ENCODE measurements at places on chromosomes 12 and 14.
A peak's percentile ranks its signal among the peaks of the same experiment; 100 is the strongest.

DNA sequence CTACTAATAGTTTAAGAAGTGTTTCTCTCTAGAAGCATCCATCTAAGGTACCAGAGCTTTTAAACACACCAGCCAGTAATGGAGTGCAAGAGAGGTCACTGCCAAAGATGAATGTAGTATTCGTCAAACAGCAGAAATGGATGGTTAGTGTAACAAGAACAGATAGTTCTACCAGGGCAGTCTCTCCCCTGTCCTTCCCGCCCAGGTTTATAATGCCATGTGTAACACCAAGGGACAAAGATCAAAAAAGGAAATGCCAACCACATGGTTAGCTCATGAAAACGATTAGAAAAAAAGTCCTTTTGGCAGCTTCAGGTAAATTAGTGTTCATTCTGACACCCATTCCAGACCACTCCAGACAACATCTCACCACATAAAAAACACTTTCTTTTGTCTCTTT is 100.9 kb downstream of the RPS29 start:
- no peak overlapping the region for H3K27ac ChIP-seq
- H3K36me3 ChIP-seq, result no peaks in the 10 kb centered on the region
- no peaks in the 10 kb centered on the region for H3K27me3 ChIP-seq
- no peaks in the 10 kb centered on the region for H3K4me1 ChIP-seq
- no peak for DNase-seq

DNA sequence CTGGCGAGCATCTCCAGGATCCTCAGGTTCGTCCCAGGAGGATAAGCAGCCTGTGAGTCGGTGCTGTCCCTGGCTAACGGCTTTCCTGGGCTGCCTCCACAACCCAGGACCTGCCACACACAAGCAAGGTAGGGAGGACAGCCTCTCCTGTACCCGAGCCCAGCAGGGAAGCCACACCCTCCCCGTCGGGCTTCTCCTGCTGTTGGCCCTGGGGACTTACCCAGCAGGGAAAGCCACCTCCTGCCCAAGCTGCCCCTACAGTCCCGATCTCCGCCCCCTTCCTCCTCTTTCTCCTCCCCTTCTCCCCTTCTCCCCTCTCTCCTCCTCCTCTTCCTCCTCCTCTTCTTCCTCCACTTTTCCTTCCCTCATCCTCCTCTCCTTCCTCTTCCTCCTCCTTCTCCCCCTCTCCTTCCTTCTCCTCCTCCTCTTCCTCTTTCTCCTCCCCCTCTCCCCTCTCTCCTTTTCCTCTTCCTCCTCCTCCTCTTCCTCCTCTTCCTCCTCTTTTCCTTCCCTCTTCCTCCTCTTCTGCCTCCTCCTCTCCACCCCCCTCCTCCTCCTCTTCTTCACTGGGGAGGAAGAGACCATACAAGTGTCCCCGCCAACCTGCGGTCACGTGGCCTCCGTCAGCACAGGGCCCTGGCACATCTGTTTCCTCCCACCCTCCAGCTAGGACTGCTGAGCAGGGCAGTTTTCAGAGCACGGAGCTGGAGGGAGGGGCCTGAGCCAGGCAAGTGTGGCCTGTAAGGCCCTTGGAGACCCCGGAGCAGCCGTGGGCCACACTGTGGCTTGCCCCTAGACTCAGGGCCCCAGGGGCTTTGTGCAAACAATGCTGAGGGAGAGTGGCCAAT is 17.3 kb upstream of the RFLNA start:
- peak; percentile 56 for DNase-seq
- peak overlapping the region; percentile 52 for H3K27ac ChIP-seq
- H3K36me3 ChIP-seq, result no peaks in the 10 kb centered on the region
- H3K4me1 ChIP-seq, result peaks cover 32% of the 10 kb centered on the region

GRCh38 chr12:6963016-6963731 is 7.3 kb downstream of the PHB2 start:
- no peak overlapping the region for H3K27ac ChIP-seq
- H3K4me3 ChIP-seq, result no peak overlapping the region
- DNase-seq, result no peak
- H3K27me3 ChIP-seq, result no peaks in the 10 kb centered on the region

DNA sequence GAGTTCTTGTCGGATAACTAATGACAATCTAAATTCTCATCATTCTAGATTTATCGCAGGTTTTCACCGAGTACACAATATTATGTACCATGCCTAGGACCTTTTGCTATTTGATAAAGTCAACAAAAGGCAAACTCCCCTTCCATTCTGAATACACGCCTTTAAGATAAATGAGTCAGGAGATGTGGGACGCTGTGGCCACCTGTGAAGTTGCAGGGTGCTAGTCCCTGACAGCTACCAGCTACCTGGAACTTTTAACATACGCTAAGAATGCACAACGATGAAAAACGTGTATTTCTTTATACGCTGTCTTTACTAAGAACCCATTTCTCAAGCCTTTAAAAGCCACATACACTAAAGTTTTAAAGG is 678 bp downstream of the MDM1 start:
- no peaks in the 10 kb centered on the region for H3K27me3 ChIP-seq
- no peak overlapping the region for H3K27ac ChIP-seq

- H3K4me3 ChIP-seq, result no peak overlapping the region
- peak; percentile 66 for DNase-seq
- H3K36me3 ChIP-seq, result peaks cover 84% of the 10 kb centered on the region
- peaks cover 32% of the 10 kb centered on the region for H3K4me1 ChIP-seq
Observed at GRCh38 chr12:49031573-49032161, 13.1 kb upstream of the PRKAG1 start.

- H3K27me3 ChIP-seq, result no peaks in the 10 kb centered on the region
- no peaks in the 10 kb centered on the region for H3K4me1 ChIP-seq
Observed at GRCh38 chr12:92070054-92070863, 75.4 kb downstream of the BTG1 start.

DNA sequence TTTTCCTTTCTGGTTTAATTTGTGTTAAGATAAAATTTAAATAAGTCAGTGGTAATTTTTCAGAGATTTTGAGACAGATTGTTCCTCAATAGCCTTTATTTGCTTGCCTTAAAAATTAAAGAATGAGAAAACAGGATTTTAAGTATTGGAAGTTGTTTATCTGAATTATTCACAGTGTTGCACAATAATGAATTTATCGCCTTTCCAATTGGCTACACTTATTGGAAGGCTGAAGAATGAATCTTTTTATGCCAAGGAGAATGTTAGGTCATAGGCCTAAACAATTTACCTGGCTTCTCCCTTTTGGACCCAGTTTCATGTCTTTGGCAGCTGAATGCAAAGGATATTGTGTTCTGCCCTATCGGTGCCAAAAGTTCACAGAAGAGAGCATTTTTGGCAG is 250.2 kb downstream of the NPAS3 start:
- no peaks in the 10 kb centered on the region for H3K36me3 ChIP-seq
- no peak overlapping the region for H3K4me3 ChIP-seq

DNA sequence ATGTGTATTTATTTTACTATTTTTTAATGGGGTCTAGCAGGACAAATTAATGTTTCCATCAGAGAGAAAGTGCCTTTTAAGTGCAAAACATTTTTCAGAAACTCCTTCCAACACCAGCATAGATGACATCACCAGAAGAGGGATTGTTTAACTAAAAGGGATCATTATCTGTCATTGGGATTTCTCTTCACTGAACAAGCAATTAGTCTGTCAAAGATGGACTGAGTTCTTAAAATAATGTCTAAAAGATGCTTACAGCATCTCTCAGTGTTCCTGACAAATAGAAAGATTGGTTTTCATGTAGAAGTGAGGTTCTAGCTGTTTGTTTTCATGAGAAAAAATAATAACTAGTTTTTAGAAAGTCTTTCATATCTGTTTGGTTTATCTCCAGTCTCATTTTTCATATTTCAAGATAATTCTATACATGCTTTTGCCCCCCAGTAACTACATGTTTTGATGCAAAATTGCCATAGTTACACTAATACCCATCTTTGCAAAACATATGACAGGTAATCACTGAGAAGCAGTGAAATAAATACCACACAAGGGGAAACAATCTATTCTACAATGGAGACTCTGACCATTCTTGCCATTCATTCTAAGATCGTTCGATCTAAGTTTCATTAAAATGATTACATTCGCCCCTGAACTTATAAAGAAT is 850.3 kb downstream of the GALC start:
- H3K36me3 ChIP-seq, result no peaks in the 10 kb centered on the region
- H3K4me3 ChIP-seq, result no peak overlapping the region
- H3K27ac ChIP-seq, result no peak overlapping the region
- H3K27me3 ChIP-seq, result no peaks in the 10 kb centered on the region
- no peak for DNase-seq
- H3K4me1 ChIP-seq, result no peaks in the 10 kb centered on the region
